Caudate nucleus (tissue), 63 donors: ENCODE measurements at places on chromosomes 4 and X.

GRCh38 chrX:146363919-146364318 is 445.7 kb upstream of the CXorf51B start:
- DNase-seq, result no peak

- no peak for DNase-seq
Measured at GRCh38 chrX:112668476-112669409, 11.0 kb downstream of the LHFPL1 start.

GRCh38 chrX:48569958-48570357 is 4.3 kb upstream of the RBM3 start:
- no peak for DNase-seq

DNA sequence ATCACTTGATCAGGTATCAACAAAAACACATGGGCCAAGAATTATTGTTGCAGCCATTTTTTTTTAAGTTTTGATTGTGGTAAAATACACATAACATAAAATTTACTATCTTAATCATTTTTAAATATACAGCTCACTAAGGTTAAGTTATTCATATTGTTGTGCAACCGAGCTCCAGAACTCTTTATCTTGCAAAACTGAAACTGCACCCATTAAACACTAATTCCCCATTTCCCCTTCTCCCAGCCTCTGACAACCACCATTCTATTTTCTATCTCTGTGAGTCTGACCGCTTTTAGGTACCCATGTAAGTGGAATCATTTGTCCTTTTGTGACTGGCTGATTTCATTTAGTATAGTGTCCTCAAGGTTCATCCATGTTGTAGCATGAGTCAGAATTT is 126.2 kb upstream of the NDP start:
- no peak for DNase-seq

DNA sequence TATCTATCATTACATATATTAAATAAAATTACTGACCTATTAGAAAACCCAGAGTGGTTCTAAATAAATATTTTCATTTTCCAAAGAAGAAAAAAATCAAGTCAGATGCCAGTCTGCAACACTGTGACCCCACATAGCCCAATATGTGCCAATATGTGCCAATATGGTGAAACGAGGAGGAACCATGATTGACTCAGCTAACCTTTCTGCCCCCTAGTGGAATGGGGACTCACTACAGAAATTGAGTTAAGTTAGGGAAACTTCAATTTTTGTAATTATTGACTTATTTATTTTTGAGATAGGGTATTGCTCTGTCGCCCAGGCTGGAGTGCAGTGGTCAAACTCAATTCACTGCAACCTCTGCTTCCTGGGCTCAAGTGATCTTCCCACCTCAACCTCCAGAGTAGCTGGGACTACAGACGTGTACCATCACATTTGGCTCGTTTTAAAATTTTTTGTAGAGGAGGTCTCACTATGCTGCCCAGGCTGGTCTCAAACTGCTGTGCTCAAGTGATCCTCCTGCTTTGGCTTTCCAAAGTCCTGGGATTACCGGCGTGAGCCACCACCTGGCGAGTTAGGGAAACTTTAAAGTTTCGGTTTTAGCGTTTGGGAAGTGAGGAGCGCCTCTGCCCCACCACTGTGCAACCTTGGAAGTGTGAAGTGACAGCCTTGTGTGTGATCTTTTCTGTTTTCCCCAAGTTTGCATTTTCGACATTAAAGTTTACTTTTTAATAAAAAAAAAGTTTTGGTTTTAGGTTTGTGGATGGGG is 116.8 kb upstream of the SHISA3 start:
- no peak for DNase-seq

DNA sequence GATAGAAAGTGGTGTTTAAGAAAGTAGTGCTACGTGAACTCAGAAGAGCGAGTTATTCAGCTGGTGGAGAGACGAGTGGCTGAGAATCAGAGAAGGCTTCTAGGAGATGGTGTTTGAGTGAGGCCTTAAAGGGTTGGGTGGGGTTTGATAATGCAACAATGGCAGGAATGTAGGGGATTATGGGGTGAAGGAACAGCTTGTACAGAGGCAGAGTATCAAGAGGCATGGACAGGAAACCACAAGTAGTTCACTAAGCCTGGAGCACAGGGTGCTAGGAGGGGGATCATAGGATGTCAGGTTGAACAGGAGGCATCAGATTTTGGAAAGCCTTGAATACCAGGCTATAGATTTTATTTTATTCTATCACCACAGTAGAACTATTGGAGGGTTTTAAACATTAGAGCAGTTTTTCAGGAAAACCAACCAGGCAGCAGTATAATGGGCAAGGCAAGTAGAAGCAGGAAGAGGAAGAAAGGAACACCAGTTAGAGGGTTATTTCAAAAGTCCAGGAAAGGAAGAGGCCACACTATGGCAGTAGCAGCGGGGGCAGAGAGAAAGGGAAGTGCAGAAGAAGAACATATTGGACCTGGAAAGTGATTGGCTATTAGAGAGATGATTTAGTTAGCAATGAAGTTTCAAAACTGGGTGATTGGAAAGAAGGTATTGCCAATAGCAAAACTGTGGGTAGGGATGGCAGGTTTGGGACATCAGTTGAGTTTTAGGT is 99.2 kb downstream of the DOCK11 start:
- no peak for DNase-seq

- no peak for DNase-seq
Measured at GRCh38 chrX:19798423-19798822, 89.0 kb downstream of the SH3KBP1 start.

DNA sequence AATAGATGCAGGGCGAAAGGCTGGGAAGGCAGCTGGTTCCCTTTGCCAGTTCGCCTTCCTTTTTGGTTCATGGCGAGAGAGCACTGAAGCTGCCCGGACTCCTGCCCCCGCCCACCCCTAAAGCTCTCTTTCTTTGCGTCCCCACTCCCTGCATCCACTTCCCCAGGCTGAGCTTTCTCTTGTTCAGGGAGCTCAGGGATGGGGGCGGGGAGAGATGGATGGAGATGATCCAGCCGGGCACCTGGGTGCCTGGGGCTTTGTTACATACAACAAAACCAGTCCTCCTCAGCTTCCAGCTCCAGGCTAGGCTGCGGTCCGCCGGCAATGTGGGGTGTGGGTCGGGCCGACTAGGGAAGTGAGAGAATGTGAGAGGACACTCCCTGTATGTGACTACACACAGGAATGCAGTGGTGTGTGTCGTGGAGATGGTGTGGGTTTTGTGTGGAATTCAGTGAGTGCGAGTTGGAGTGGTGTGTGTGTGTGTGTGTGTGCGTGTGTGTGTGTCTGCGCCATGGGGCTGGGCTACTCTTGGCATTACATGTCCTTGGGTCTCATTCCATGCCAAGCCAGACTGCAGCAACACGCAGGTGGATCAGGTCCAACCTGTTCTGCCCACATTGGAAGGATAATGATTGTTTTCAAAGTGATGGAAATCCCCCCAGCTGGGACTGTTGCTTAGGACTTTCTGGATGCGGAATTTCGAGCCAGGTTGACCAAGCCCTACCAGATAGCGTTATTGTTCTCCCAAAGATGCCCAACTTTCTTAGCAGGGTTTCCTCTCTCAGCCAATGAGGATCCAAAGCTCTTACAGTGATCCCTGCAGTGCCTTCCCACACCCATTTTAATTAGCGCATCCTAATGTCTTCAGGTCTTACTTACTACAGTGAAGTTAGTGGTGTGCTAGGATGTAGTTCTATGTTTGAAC is 149.4 kb upstream of the CHRDL1 start:
- DNase-seq, result no peak

DNA sequence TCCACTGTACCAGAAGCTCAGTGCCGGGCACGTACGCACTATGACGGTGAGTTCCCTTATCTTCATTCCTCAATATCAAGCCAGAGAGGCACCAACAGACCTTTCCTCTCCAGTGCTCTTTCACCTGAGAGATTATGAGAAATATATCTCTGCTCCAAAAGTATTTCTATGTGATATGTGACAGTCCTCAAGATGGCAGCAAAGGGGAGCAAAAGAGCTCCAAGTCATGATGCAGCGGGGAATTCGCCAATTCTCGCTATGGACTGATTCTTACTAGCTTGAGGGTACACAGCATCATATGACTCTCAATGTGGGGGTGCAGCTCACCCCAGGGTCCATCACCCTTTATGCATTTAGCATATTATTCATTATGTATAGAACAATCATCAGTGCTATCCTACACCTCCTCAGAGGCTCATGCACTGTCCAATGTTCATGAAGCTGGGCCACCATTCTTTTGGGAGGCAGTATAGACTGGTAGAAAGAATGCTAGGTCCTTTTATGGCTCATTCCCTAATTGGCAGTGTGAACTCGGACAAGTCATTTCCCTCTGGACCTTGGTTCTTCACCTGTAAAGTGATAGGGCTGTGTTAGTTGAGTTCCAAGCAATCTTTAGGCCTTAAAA is 12.8 kb upstream of the IQSEC2 start:
- DNase-seq, result no peak

GRCh38 chrX:124534536-124534935 is 188.2 kb downstream of the SH2D1A start:
- DNase-seq, result no peak

- DNase-seq, result no peak
Measured at GRCh38 chrX:28126886-28127285, 145.6 kb upstream of the DCAF8L1 start.

DNA sequence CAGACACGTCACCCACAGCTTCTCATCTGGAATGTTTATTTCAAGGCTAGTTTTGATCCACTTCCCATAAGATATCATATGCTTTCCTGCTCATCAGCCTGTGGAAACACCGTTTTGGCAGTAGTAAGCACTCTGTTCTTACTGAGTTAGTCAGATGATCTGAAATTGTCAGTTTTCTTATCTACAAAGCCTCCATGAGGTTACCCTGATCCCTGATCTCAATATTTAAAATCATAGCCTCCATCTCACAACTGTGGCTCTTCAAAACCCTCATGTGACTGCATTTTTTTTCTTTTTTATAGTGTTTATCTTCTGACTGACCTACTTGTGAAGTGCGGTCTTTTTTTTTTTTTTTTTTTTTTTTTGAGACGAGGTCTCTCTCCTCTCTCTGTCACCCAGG is 22.7 kb downstream of the BST1 start:
- no peak for DNase-seq

GRCh38 chrX:67604979-67605703 is 61.3 kb downstream of the AR start:
- DNase-seq, result no peak

GRCh38 chrX:130120321-130120731 is 10.0 kb upstream of the ELF4 start:
- no peak for DNase-seq

DNA sequence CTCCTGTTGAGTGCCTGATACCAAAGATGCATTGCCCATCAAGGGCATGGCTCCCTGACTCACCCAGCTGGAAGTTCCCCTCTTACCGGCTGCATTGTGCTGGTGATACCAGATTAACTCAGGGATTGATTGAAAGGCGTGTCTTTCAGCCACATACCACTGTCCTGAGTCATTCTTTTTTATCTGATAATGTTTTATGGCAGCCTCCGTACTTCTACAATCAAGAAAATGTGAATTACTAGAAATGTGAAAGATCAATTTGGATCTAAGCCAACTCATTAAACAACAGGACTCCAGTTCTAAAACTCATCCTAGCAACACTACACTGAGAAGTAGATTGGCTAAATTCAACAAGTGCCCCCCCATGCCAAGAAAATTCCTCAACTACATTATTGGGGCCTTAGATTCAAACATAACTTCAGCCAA is 40.0 kb downstream of the TXK start:
- DNase-seq, result no peak

DNA sequence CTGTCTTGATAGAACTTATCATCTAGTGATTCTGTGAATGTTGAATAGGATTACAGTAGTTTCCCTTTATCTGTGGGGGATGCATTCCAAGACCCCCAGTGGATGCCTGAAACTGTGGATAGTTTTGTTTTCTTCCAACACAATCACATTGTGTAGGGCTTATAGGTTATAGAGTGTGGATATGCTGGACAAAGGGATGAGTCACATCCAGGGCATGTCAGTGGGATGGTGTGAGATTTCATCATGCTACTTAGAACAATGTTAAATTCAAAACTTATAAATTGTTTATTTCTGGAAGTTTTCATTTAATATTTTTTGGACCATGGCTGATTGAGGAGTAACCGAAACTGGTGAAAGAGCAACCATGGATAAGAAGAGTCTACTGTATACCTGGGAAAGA is 432.3 kb upstream of the ATOH1 start:
- DNase-seq, result no peak

DNA sequence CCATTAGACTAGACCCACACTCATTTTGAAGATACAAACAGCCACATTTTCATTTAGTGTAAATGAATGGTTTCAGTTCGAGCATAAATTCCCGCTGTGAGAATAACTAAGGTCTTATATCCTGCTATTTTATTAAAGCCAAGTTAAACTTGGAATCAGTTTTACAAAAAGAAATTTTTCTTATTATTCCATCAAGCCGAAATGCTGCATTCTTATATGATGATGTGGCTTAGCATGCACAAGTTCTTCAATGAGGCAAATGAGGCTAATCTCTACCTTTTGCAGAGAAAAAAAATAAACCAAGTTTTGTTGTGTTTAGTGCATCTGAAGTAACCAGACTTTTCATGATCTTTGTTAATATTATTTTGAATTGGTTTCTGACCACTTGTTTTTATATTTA is 953.9 kb upstream of the PCDH10 start:
- no peak for DNase-seq

DNA sequence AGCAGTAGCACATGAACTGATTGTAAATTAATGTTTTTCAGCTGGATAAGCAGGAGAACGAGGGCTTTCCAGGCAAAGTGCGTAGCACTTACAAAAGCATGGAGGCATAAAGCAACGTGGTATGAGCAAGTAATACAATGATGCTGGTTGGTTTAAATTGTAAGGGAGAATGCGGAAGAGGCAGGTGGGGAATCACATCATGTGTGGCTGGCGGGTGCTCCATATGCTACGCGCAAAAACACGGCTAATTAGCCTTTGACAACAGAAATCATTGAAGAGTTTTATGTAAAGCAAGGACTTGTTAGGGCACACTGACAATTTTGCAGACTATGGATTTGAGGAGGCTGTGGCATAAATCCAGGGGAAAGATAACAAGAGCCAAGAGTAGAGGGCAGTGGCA is 14.6 kb downstream of the SYTL4 start:
- no peak for DNase-seq

- no peak for DNase-seq
Measured at GRCh38 chr4:88028946-88029345, 21.5 kb downstream of the PKD2 start.

DNA sequence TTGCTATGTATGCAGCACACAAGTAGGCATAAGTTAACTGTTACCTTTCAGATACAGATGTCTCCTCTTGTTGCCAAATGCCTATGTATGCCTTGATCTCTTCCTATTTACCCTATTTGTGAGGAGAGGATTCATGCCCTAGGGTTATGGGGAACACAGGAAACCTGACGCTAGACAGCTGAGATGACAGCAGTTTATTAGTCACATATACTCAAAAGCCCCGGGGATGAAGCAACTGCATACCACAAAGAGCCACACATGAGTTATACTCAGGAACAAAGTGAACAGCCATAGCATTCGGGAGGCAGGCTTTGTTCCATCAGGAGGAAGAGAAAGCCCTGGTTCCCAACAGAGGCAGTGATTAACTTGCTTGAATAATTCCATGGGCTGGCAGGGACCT is 1011.7 kb upstream of the PCDH7 start:
- no peak for DNase-seq

GRCh38 chr4:151717909-151718628 is 42.7 kb downstream of the GATB start:
- DNase-seq, result no peak

GRCh38 chr4:84614891-84615290 is 32.0 kb downstream of the CDS1 start:
- no peak for DNase-seq
